ENCODE measurements at places on chromosomes 13 and 19. TPM values are rescaled to one million over a fixed set of nuclear protein-coding genes. Genes with fewer than 3 reads are reported as not detected.

S1PR5 gene
- 1.8 TPM for polyA plus RNA-seq

IGSF23 gene
- polyA plus RNA-seq, result not detected

TLE6 gene
- polyA plus RNA-seq, result 2.4 TPM

PAK4 gene
- polyA plus RNA-seq, result 33.1 TPM

LILRA1 gene
- 0.63 TPM for polyA plus RNA-seq

GRK1 gene
- polyA plus RNA-seq, result 0.03 TPM

ICAM3 gene
- polyA plus RNA-seq, result 9.7 TPM

CABP5 gene
- polyA plus RNA-seq, result not detected

PSG3 gene
- not detected for polyA plus RNA-seq

KCNJ14 gene
- 0.33 TPM for polyA plus RNA-seq

ZNF829 gene
- 1.8 TPM for polyA plus RNA-seq

ANGPTL4 gene
- 14.6 TPM for polyA plus RNA-seq

IGLON5 gene
- 0.25 TPM for polyA plus RNA-seq

FUT1 gene
- polyA plus RNA-seq, result 1.5 TPM

PVR gene
- 19.3 TPM for polyA plus RNA-seq

LCP1 gene
- polyA plus RNA-seq, result 26.7 TPM

ZBTB32 gene
- polyA plus RNA-seq, result 0.09 TPM

CD22 gene
- polyA plus RNA-seq, result 1.6 TPM

RNF225 gene
- polyA plus RNA-seq, result 0.11 TPM

ZNF560 gene
- polyA plus RNA-seq, result 0.08 TPM

TUBA3C gene
- polyA plus RNA-seq, result not detected

PEX11G gene
- 5.2 TPM for polyA plus RNA-seq
